K562 (cell line): ENCODE measurements at places on chromosomes 5 and 9. TPM values are rescaled to one million over a fixed set of nuclear protein-coding genes. Genes with fewer than 3 reads are reported as not detected.

The CD74 gene
- polyA plus RNA-seq = 0.32 and 1.9 TPM in 2 replicates

The NRG2 gene
- not detected in 2 replicates for polyA plus RNA-seq

The PCDHB15 gene
- polyA plus RNA-seq = 0.07 and 0.08 TPM in 2 replicates

The HBEGF gene
- 0.62 and 0.78 TPM in 2 replicates for polyA plus RNA-seq

The TERT gene
- 2.2 and 4.5 TPM in 2 replicates for polyA plus RNA-seq

The CACNA1B gene
- polyA plus RNA-seq = 0.01 TPM in 1 of 2 replicates, not detected in the other

The IFNB1 gene
- not detected in 2 replicates for polyA plus RNA-seq

The IFNA21 gene
- not detected in 2 replicates for polyA plus RNA-seq

The AMBP gene
- not detected in 2 replicates for polyA plus RNA-seq

The CDC37L1 gene
- polyA plus RNA-seq = 7.5 and 9.6 TPM in 2 replicates

The SAPCD2 gene
- 56.5 and 67.8 TPM in 2 replicates for polyA plus RNA-seq

The MARCOL gene
- not detected in 2 replicates for polyA plus RNA-seq

The HACD4 gene
- not detected in 2 replicates for polyA plus RNA-seq

The ANKRD31 gene
- 0.04 TPM in 1 of 2 replicates, not detected in the other for polyA plus RNA-seq

The SOHLH1 gene
- polyA plus RNA-seq = 0.24 TPM in 1 of 2 replicates, not detected in the other

The SEMA4D gene
- 1.3 and 1.9 TPM in 2 replicates for polyA plus RNA-seq

The ADAMTS12 gene
- polyA plus RNA-seq = not detected in 2 replicates

The ATP10B gene
- polyA plus RNA-seq = not detected in 2 replicates

The CDC20B gene
- polyA plus RNA-seq = not detected in 2 replicates

The HMMR gene
- polyA plus RNA-seq = 71.5 and 81.0 TPM in 2 replicates

The PDE6A gene
- polyA plus RNA-seq = 0.01 TPM in 1 of 2 replicates, not detected in the other
